ENCODE measurements at places on chromosomes 4 and X. TPM values are rescaled to one million over a fixed set of nuclear protein-coding genes. Genes with fewer than 3 reads are reported as not detected.

Gene GSX2
- not detected for total RNA-seq

Gene KIAA1210
- total RNA-seq: not detected

Gene NLGN4X
- total RNA-seq: 0.82 TPM

Gene SOWAHB
- total RNA-seq: 2.6 TPM

Gene DGKQ
- total RNA-seq: 15.4 TPM

Gene UGT2A1
- not detected for total RNA-seq

Gene PTCHD1
- total RNA-seq: 1.9 TPM

Gene LANCL3
- 0.05 TPM for total RNA-seq

Gene USP17L25
- not detected for total RNA-seq

GRCh38 chr4:186685767-186686183 is 37.9 kb downstream of the FAT1 start:
- H3K27me3 ChIP-seq: no peaks in the 10 kb centered on the region
- H3K27ac ChIP-seq: peak overlapping the region; percentile 79
- DNase-seq: no peak
- peaks cover 86% of the 10 kb centered on the region for H3K4me1 ChIP-seq
- peaks cover 12% of the 10 kb centered on the region for H3K36me3 ChIP-seq

DNA sequence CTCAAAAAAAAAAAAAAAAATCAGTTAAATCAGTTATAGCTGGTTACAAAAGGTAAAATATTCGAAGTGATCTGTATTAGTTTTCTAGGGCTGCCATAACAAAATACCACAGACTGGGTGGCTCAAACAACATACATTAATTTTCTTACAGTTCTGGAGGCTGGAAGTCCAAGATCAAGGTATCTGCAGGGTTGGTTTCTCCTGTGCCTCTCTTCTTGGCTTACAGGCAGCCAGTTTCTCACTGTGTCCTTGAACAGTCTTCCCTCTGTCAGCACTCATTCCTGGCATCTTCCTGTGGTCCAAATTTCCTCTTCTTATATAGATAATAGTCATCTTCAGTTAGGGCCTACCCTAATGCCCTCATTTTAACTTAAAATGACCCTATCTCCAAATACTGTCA is 239.9 kb downstream of the MGST2 start:
- no peak overlapping the region for H3K27ac ChIP-seq
- no peaks in the 10 kb centered on the region for H3K27me3 ChIP-seq
- H3K4me1 ChIP-seq: peaks cover 15% of the 10 kb centered on the region
- no peaks in the 10 kb centered on the region for H3K36me3 ChIP-seq
- no peak for DNase-seq
- no peak overlapping the region for H3K4me3 ChIP-seq

DNA sequence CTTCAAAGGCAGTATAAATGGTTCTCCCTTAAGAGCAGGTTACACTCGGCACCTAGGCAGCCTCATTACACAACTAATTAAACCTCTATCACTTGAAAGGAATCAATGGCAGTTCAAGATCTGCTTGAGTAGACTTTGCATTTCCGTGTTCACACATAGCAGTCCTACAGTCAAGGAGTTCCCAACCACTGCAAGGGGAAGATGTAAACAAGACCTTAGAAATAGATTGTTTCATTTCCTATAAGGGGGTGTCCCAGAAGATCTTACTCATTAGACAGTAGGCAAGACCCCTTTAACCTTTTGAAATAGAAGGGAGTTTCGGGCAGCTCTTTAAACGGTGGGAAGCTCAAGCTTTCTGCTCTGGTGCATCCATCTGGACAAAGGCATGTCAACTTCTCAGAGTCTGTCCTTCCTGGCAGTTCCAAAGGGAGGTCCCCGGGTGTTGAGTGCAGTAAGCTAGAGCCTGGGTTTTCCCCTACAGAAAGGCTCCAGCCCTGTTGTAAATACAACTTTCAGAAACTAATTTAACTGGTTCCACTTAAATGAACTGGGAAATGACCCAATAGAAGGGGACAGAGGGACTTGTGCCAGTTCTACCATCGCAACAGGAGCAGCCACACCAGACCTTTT is 150.8 kb downstream of the RBMX2 start:
- no peaks in the 10 kb centered on the region for H3K36me3 ChIP-seq
- H3K27ac ChIP-seq: no peak overlapping the region
- H3K4me3 ChIP-seq: no peak overlapping the region
- H3K4me1 ChIP-seq: no peaks in the 10 kb centered on the region
- peaks cover 35% of the 10 kb centered on the region for H3K27me3 ChIP-seq

GRCh38 chr4:183540410-183541009 is 35.7 kb downstream of the ING2 start:
- DNase-seq: no peak
- no peak overlapping the region for H3K27ac ChIP-seq
- H3K4me1 ChIP-seq: peaks cover 4% of the 10 kb centered on the region

DNA sequence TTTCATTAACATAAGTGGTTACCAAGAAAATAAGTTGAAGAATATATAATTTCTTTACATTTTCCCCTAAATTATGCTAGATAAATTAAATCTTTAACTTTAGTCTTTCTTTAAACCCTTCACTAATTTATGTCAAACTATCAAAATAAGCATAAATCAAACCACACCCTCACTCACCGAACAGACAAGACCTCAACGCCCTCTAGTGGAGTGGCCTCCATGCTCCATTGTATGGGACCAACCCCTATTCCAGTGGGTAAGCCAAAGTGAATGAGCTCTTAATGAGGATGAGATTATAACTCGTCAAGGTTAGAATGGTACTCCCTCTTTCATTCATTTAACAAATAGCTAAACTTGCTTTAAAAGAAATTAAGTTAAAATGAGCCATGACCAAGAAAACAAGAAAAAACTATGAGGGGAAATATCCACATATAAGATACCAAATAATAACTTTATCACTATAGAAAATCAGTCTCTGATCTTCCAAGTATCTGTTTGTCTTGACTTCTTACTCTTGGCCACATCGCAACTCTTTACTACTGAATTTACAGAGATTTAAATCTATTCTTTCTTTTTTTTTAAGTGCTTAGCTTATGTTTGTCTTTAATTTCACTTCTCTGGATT is 15.6 kb upstream of the BBS12 start:
- peaks cover 2% of the 10 kb centered on the region for H3K4me1 ChIP-seq
- H3K27ac ChIP-seq: no peak overlapping the region
- no peak for DNase-seq
- no peaks in the 10 kb centered on the region for H3K27me3 ChIP-seq
- no peak overlapping the region for H3K4me3 ChIP-seq

- no peak overlapping the region for H3K4me3 ChIP-seq
- DNase-seq: no peak
- peaks cover 26% of the 10 kb centered on the region for H3K27me3 ChIP-seq
- H3K4me1 ChIP-seq: no peaks in the 10 kb centered on the region
These were observed 7.2 kb downstream of the PRKG2 start for GRCh38 chr4:81207828-81208227.

GRCh38 chr4:185290018-185290607 is 80.7 kb downstream of the SNX25 start:
- no peak overlapping the region for H3K4me3 ChIP-seq
- H3K27me3 ChIP-seq: no peaks in the 10 kb centered on the region
- no peak overlapping the region for H3K27ac ChIP-seq

DNA sequence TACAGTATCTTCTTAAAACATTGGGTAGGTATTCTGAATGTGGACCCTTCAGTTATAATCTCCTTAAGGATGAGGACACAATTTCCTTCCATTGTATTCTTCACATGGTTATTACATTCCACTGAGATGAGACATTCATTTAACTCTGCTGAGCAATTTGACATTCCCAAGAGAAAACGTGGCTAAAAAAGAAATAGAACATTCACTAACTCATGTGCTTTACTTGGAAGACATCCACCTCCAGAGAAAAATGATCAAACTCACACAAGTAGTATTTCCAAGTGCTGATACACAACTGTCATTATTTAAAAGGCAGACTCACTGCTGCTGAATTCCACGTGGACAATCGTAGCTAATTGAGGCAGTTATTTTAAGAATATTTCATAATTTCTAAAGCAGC is 227.9 kb upstream of the ANKRD50 start:
- H3K4me3 ChIP-seq: no peak overlapping the region
- no peaks in the 10 kb centered on the region for H3K36me3 ChIP-seq
- peak overlapping the region; percentile 87 for H3K27ac ChIP-seq
- H3K27me3 ChIP-seq: no peaks in the 10 kb centered on the region
- H3K4me1 ChIP-seq: peaks cover 64% of the 10 kb centered on the region

DNA sequence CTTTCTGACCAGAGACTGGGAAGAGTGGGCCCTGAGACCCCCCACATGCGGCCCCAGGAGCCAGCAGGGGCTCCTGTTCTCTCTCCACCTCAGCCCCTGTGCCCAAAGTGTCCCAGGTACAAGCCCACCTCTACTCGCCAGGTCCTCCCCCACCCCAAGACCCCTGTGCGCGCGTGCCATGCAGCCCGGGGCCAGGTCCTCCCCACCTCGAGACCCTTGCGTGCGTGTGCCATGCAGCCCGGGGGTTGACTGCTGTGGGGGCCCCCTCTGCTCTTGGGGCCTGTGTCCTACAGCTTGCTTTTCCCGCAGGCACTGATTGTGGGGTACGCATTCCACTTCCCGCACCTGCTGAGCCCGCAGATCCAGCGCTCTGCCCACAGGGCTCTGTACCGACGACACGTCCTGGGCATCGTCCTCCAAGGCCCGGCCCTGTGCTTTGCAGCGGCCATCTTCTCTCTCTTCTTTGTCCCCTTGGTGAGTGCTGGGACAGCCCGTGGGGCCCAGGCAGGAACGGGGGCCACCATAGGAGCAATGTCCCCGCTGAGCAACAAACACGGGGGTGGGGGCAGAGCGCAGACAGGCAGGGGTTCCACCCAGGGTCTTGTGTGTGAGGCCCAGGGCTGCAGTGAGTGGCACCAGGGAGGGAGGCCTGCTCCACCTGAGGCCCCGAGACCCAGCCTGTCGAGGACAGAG is 20.3 kb downstream of the DGKQ start:
- DNase-seq: peak; percentile 82
- no peak overlapping the region for H3K4me3 ChIP-seq
- peaks cover 9% of the 10 kb centered on the region for H3K36me3 ChIP-seq
- H3K4me1 ChIP-seq: no peaks in the 10 kb centered on the region
- no peak overlapping the region for H3K27ac ChIP-seq
- H3K27me3 ChIP-seq: no peaks in the 10 kb centered on the region
